Uterine smooth muscle cell (primary cell): ENCODE measurements at places on chromosomes 1 and 21. TPM values are rescaled to one million over a fixed set of nuclear protein-coding genes. Genes with fewer than 3 reads are reported as not detected.

Gene HTR6
- total RNA-seq: under 0.01 TPM in 1 of 2 replicates, not detected in the other

Gene KDF1
- total RNA-seq: not detected in 2 replicates

Gene GJA4
- not detected in 2 replicates for total RNA-seq

Gene DYNLT4
- not detected in 2 replicates for total RNA-seq

Gene ASPM
- 25.4 and 108 TPM in 2 replicates for total RNA-seq

Gene ANKRD34A
- 0.33 and 0.50 TPM in 2 replicates for total RNA-seq

Gene KCNE2
- total RNA-seq: not detected in 2 replicates

Gene IFI44L
- total RNA-seq: 2.7 and 4.5 TPM in 2 replicates

Gene CD84
- not detected in 2 replicates for total RNA-seq

Gene NCMAP
- not detected in 2 replicates for total RNA-seq

Gene PI4KB
- 47.9 and 74.1 TPM in 2 replicates for total RNA-seq

Gene CD53
- total RNA-seq: not detected in 2 replicates

Gene GCSAML
- under 0.01 TPM in 1 of 2 replicates, not detected in the other for total RNA-seq
